ENCODE measurements at places on chromosomes 11 and 22.

- DNase-seq = no peak
These were observed 52.4 kb downstream of the MCM5 start for GRCh38 chr22:35452351-35452781.

DNA sequence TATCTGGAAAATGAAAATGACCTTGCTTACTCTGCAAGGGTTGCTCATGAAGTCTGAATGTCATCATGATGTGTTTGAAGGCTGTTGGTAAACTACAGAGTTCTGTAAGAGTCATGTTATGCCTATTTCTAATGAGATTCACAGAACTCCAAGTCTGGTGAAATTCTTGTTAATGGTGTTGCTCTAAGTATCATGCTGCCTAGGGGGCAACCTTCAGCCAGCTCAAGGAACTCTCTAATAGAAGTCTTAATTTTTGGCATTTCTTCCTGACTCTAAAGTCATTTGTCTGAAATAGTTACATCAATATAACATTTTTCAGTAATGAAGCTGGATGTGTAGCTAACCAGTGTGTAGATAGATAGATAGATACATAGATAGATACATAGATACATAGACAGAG, 302.8 kb downstream of the FAT3 start:
- DNase-seq = no peak

DNA sequence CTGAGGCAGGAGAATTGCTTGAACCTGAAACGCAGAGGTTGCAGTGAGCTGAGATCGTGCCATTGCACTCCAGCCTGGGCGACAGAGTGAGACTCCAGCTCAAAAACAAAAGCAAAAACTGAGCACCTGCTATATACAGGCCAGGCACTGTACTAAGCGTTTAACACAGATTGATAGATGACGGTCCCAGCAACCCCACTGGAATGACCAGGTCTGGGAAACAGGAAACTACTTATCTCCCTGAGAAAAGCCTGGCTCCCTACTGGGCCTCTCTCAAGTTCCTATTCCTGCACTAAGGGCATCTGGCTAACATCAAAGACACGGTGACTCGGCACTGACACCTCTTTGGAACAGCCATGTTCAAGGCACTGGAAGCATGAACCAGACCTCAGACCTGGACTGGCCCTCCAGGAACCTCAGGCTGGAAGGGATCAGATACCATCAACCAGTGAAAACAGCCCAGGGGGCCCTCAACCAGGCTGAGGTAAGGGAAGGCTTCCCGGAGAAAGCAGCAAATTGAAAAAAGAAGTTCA, 16.6 kb downstream of the ARAP1 start:
- DNase-seq = no peak

DNA sequence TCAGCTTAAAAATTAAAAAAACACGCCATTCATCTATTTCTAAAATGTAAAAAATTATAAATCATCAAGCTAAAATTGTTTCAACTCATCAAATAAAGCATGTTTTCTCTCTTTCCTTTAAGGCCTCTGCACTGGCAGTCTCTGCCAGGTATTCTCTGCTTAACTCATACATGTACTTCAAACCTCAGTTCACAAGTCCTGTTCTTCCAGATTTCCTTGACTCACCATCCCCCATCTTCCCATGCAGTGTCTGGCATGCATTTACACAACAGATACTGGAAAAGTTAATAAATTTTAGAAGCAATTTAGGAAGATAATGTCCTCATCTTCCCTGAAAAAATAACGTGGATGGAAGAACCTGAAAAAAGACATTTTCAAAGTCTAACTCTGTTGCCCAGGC, 32.5 kb downstream of the CSTF3 start:
- DNase-seq = no peak

DNA sequence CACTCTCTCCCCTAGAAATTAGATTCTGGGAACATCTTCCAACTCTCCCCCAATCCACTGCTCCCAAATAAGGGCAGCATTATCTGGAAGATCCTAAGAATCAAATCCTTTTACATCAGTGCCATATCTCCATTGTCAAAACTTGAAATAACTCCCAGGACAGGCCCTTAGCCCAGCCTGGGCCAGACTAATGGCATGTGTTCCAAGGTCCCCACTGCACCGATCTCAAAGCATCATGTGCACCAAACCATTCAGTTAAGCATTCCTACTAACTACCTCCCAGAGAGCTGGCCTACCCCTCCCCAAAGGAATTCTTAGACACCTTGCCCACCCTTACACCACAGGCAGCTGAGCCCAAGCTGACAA, 44.2 kb upstream of the POU2AF1 start:
- DNase-seq = no peak

- no peak for DNase-seq
These were observed 162.9 kb upstream of the B3GAT1 start for GRCh38 chr11:134574947-134575346.

- DNase-seq = no peak
These were observed 12.1 kb downstream of the CCDC87 start for GRCh38 chr11:66580803-66581202.

DNA sequence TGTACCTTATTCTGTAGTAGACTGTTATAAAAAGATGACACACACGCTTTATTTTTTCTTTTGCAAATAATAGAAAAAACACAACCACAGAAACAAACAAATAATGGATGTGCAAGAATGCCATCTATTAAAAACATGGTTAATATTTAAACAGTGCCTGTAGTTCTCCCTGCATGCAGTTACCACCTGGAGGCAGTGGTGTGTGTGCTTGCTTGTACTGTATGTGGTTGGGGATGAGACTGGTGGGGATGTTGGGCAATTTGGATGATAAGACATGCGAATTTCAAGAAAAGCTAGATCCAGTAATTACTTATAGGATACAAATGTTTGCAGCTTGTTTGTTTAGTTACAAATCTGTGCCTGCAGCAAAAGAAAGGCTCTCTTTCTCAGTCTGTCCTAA, 3.6 kb downstream of the C11orf87 start:
- no peak for DNase-seq

DNA sequence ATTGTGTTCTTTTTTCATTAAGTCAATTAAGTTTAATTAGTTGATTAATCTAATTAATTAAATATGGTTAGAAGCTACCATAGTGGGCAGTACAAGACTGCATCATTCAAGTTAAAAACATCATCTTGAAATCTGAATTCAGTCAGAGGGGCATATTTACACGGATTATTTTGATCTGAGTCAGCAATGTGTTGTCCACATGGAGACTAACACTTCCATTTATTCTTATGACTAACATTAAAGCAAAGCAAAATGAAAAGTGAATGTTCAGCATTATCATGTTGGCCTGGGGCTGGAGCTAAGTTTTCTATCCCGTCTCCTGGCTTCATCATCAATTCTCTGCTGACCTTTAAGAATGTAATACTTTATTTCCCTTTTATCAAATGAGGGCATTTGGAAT, 17.3 kb downstream of the FLI1 start:
- no peak for DNase-seq

- DNase-seq = no peak
These were observed 22.8 kb downstream of the PPARA start for GRCh38 chr22:46173152-46173551.

- no peak for DNase-seq
These were observed 89.3 kb downstream of the MPPED1 start for GRCh38 chr22:43500792-43501785.

DNA sequence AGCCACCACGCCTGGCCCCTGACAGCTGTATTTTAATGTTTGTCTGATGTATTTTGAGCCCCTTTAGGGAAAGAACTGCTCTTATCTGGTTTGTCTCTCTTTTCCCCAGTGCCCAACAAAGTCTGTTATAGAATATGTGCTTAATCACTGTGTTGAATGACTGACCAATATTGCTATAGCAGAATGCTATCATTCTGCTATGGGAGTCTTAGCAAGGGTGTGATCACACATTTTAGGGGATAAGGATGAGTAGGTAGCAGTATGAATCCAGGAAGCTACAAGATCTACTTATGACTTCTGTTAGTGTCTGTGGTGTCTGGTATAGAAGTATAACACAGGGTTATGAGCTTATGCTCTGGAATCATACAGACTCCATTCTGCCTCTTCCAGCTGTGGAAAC, 117.5 kb upstream of the RRM1 start:
- DNase-seq = no peak

- no peak for DNase-seq
These were observed 60.1 kb downstream of the ZNRF3 start for GRCh38 chr22:28943501-28943879.
